ENCODE measurements at places on chromosomes 7 and 10.

- no peak for DNase-seq
Measured at GRCh38 chr10:23479798-23480473, 41.1 kb downstream of the OTUD1 start.

GRCh38 chr7:8200316-8200715, 61.7 kb downstream of the ICA1 start:
- DNase-seq: no peak

- no peak for DNase-seq
Measured at GRCh38 chr10:43881657-43882056, 233.0 kb upstream of the ZNF32 start.

- no peak for DNase-seq
Measured at GRCh38 chr10:59844436-59844835, 61.9 kb downstream of the CCDC6 start.

DNA sequence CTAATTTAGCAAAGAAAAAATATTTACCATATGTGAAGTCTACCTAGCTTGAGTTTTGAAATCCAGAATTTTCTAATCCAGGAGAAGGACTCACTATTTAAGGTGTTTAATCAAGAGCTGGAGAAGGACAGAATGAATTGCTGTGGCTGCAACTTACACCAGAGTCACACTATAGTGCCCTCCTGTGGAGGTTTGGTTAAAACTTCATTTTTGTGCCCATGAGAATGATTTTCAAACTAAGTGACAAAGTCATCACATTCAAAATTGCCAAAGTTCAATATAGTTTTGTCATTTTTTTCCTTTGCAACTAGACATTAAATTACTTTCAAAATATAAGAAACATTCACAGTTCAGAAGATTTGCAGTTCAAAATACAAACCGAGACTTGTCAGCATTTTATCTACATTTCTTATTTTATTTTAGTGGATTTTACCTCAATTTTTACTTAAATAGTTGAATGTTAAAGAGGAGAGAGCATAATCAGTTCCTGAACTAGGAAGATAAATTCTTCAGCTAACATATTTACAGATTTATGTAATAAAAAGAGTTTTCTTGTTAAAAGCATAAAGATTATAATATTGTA, 70.7 kb downstream of the CABCOCO1 start:
- peak; percentile 15 for DNase-seq

- no peak for DNase-seq
Measured at GRCh38 chr7:29808075-29808801, 1.9 kb downstream of the WIPF3 start.

- no peak for DNase-seq
Measured at GRCh38 chr10:122461367-122461728, at the start of gene HTRA1. HTRA1 (plus strand) TSS chr10:122461553; CDS start chr10:122461653, 100 bp downstream.

GRCh38 chr10:11282661-11283060, 265.0 kb downstream of the CELF2 start:
- no peak for DNase-seq

DNA sequence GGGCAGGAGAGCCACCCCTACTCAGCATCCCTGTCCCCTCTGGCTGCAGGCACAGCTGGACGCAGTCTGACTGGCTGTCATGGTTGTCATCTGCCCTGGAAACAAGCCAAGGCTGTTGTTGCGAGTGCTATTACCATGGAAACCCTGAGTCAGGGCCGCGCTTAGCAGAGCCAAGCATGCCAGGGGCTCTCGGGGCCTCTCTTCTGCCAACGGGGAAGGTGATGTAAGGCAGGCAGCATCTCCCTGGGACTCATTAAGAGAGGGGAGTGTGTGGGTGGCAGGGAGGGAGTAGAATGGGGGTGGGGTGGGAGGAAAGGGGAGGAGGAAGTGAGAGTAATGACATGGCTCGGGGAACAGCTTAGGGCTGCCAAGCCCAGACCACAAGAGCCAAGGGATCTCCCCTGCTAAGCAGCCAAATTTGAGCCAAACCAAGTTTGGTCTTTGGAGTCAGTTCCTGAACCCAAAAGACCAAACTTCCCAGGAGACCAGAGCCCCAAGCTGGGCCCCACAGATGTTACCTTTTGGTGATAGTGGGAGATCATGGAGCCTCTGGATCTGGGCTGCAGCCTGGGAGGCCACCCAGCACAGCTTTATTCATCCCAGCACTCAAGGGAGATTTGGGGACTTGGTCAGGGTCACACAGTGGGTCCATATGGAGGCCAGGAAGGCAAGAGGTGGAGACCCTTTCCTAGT, 67.6 kb downstream of the TMEM130 start:
- no peak for DNase-seq

DNA sequence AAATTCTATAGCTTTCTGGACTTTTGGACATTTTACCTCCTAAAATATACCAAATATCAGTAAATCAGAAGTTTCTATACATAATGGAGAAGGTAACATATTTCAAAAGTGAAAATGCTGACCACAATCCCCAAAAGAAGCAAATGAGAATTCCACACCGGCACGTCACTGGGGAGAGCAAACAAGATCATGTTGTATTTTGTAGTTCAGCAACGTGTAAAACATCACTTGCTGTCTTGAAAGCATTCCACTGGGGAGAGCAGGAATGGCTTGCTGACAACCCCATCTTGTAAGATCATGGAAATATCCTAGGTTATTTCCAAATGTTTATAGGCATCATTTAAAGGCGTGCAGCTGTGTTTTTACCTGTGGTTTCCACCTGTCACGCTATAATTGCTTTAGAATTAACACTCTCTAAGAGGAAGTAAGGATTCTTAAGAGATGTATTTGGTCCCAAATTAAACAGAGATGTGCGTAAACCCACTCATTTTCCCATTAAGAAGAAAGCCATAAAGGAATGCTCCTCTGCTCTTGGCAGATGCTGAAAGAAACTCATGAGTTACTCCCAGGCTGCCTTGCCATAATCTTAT, 397.1 kb upstream of the POT1 start:
- no peak for DNase-seq

DNA sequence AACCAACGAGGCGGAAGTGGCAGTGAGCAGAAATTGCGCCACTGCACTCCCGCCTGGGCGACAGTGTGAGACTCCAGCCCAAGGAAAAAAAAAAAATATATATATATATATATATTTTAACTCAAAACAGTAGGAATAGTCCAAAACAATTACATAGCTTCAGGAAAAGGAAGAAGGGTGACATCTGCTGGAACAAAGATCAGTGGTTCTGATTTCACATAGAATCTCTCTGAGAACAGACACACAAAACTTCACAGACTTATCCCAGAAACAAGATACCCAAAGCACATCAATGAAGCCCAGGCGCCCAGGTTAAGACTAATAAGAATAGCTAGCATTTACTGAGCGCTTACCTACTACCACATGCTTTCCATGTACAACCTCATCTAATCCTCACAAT, 45.0 kb downstream of the DNMBP start:
- no peak for DNase-seq

- DNase-seq: peak; percentile 27
Measured at GRCh38 chr7:150463461-150463860, 13.0 kb downstream of the GIMAP8 start.

- no peak for DNase-seq
Measured at GRCh38 chr10:90930070-90930837, 9.4 kb upstream of the ANKRD1 start.

DNA sequence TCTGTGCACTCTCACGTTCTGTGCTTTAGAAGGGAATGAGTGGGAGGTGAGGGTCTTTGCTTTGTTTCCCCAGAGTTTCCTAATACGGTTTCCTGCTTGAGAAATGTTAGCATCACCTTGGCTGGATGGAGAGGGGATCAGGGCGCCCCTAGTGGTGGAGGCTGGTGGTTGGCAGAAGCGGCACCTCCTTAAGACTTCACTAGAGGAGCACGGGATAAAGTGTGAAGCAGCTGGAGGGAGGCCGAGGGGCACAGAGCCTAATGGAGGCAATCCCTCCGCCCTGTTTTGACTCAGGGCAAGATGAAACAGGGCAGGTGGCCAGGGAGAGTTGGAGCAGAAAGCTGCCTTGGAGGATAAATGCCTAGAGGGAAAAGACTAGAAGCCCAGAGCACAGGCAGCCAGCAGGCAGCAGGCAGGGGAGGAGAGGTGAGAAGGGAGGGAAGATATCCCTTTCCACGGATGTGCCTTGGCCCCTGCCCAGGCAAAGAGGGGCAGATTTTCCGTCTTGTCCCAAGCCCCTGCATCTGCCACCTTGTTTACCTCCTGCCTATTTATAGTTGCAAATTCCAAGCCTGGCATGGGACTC, 56.0 kb upstream of the BTRC start:
- peak; percentile 48 for DNase-seq

DNA sequence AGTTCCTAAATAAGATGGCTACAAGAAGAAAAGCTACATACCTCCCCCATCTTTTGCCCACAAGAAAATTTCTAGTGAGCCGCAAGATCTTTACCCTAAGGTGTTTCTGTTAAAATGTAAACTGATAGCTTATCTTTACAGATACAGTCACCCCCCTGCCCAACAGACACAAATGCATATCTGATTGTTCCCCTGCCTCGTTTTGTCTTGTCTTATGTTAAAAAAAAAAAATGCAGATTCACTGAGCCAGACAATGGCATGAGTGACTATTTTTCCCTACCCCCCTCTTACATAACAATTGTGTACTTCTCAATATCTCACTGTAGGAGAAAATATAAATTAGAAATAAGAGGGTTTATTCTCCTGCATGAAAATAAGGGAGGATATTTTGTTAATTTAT, 8.5 kb downstream of the ZNF138 start:
- DNase-seq: no peak

GRCh38 chr7:23889566-23889965, 179.5 kb downstream of the STK31 start:
- no peak for DNase-seq

- no peak for DNase-seq
Measured at GRCh38 chr10:91756286-91756685, 41.9 kb upstream of the TNKS2 start.

GRCh38 chr7:52257890-52258289, 777.5 kb upstream of the POM121L12 start:
- no peak for DNase-seq

GRCh38 chr7:151249034-151249731, 689 bp upstream of the SMARCD3 start:
- DNase-seq: peak; percentile 36

- no peak for DNase-seq
Measured at GRCh38 chr10:76031099-76031498, 599.7 kb downstream of the LRMDA start.

- no peak for DNase-seq
Measured at GRCh38 chr10:103235775-103236174, 9.9 kb upstream of the RPEL1 start.

DNA sequence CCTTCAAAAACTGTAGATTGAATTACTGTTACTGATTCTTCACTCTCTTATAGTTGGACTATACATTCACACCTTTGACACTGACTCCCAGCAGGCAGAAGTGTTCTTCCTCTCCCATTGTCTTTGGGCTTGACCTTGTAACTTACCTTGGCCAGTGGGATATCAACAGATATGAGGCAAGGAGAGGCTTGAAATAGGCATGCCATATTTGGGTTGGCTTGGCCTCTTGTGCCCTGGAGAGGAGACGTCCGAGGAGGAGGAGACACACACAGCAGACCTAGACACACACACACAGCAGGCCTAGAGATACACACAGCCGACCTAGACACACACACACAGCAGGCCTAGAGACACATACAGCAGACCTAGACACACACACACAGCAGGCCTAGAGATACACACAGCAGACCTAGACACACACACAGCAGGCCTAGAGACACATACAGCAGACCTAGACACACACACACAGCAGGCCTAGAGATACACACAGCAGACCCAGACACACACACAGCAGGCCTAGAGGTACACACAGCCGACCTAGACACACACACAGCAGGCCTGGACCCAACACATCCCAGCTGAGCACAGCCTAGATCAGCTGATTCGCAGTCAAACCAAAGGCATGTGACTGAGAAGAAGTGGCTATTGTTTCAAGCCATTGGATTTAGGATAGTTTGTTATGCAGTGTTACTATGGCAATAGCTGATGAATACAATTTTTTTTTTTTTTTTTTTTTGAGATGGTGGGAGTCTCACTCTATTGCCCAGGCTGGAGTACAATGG, 12.5 kb upstream of the GNA12 start:
- DNase-seq: no peak
